ENCODE measurements at places on chromosomes 1 and 21.

DNA sequence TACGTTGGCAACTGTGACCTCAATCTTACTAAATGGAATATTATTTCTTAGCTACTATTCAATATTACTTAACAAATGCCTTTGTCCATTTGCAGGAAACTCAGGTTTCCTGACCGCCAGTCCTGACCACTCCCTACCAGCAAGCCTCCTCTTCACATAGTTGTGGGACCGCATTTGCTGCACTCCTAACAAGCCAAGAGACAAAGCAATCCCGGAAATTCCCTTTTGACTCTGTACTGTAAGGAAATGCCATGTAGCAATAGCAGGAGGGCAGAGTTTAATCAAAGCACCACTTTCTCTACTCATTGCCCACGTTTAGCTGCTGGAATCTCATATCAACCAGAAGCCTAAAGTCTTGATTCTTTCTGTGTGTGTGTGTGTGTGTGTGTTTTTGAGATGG lies 28.1 kb upstream of the ACBD6 start:
- DNase-seq = peak; percentile 22

DNA sequence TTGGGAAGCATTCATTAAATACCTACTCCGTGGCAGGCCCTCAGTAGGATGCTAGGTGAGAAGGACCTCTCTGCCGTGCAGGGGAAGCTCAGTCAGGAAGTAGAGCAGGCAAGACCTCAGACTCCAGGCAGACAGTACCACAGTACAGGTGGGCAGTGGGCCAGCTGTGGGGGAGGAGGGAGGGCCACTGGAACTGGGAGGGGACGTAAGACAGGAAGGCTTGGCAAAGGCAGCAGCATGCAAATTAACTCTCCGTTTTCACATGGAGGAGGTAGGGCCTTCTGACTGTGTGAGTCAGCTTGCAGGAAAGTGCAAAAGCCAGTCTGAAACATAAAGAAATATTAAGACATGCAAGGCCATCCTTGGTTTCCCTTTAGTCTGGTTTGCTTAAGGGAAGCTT lies 157.7 kb downstream of the TRIM33 start:
- DNase-seq = peak; percentile 63

- DNase-seq = no peak
Observed at GRCh38 chr1:214338212-214338611, 57.3 kb downstream of the SMYD2 start.

GRCh38 chr21:45833414-45833813 lies 148.2 kb upstream of the COL6A1 start:
- no peak for DNase-seq

GRCh38 chr1:172513479-172513878 lies 19.5 kb upstream of the SUCO start:
- no peak for DNase-seq

- DNase-seq = no peak
Observed at GRCh38 chr1:26283871-26284596, 4.1 kb downstream of the SH3BGRL3 start.

GRCh38 chr1:211698161-211699026 lies 23.0 kb upstream of the NEK2 start:
- DNase-seq = peak; percentile 91

DNA sequence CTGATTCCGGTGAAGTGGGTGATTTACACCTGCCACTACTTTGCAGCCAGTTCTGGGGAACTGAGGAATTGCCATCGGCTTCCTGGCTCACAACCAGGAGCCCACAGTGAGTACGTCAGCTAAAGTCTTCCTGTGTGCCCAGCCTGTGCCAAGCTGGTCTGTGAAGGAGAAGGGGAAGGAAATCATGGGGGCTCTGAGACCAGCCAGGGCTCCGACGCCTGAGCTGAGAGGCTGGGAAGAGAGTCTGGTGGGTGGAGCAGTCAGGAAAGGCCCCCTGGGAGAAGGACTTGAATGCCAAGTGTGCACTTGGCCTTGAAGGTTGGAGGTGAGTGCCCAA lies 1.2 kb downstream of the LURAP1 start:
- no peak for DNase-seq

GRCh38 chr1:39117899-39118450 lies 86.5 kb upstream of the MACF1 start:
- no peak for DNase-seq

- DNase-seq = no peak
Observed at GRCh38 chr21:40445349-40445921, 401.5 kb downstream of the DSCAM start.

DNA sequence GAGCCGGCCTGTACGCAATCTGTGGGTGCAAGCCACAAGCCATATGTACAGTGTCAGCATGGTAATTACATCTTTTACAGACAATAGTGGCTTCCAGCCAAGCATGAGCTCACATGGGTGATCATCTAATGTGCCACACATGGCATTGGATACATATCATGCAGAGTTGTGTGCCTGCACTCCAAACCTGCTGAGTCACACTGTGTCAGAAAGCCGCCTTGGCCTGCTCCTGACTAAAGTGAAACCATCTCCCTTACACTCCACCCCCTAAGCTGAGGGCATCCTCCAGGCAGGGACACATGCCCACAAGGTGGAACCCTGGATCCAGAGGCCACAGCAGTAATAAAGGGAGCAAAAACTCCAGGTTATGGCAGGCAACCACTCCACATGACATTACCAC lies 72.5 kb downstream of the KCNT2 start:
- DNase-seq = no peak

- DNase-seq = no peak
Observed at GRCh38 chr1:57277681-57278080, 146.2 kb downstream of the DAB1 start.

Measured in iPS-NIHi11 (cell line).